ENCODE measurements at places on chromosomes 2 and 18. TPM values are rescaled to one million over a fixed set of nuclear protein-coding genes. Genes with fewer than 3 reads are reported as not detected.

Gene GYPC
- total RNA-seq: 2.7 TPM

Gene CACNB4
- 1.2 TPM for total RNA-seq

Gene HOXD3
- 11.2 TPM for total RNA-seq

Gene IKZF2
- 0.93 TPM for total RNA-seq

Gene PLCD4
- total RNA-seq: 0.79 TPM

Gene PTPN4
- 41.1 TPM for total RNA-seq

Gene CCL20
- not detected for total RNA-seq

Data from thoracic aorta endothelial cell (primary cell).